ENCODE measurements at places on chromosomes 1 and 21.

DNA sequence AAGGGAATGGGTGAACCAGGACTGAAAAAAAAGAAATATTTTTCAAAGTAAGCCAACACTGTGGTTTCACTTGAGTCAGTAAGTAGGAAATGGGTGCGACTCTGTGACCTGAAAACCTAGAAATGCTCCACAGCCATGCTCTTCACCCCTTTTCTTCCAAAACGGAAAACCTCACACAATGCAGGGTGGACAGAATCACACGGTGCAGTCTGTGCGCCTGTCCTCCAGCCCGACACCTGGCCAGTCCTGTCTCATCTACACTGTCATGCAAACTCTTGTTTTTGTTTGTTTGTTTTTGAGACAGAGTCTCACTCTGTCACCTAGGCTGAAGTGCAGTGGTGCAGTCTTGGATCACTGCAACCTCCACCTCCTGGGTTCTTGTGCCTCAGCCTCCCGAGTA lies 53.3 kb downstream of the B3GALT5 start:
- DNase-seq, result no peak

GRCh38 chr1:185365951-185366350 lies 48.9 kb upstream of the IVNS1ABP start:
- no peak for DNase-seq

- DNase-seq, result no peak
Measured at GRCh38 chr1:166763318-166763717, 76.0 kb upstream of the POGK start.

DNA sequence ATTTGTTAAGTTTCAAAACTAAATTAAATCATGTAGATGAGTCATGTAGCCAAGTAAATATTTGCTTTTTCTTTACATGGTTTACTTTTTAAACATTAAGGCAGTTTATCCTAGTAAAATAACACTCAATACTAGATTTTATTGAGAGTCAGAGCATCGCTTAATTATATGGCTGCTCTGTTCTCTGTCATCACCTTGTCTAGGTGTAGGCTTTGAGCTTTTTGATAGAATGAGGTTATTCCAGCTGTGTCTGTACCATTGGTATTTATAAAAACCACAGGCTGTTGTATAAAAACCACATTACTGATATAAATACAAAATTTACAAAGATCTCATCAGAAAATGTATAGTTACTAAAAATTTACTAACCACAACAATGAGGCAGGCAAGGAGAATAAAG lies 42.5 kb upstream of the GPR52 start:
- no peak for DNase-seq

- no peak for DNase-seq
Measured at GRCh38 chr1:218948446-218948845, 225.2 kb upstream of the LYPLAL1 start.

DNA sequence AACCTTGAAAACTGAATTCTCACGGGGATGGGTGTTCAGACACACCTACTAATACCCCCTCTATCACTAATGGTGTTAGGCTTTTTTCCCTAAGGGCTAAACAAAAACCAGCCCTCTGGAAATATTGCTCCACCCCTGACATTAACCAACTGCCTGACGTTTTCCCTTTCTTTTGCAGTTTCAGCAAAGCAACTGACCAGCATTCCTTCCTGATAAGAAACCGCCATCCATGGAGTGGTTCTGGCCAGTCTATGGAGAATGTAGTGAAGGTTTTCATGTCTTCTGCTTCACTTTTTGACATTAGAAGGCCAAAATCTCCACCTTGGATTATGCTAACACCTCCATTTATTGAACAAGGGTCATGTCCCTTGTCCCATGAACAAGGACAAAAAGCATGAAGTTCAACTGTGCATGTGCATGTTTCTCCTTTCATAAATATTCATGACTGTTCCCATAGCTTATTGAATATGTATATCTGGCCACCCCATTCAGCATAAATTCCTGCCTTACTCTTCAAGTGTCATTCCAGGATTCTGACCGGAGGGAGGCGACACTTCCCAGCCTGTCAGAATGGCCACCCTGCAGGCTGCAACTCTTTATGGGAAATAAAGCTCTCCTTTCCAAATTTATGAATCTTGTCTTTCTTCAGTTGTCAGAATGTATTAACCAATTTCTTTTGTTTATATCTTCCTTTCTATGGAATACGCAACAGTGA lies 314.3 kb downstream of the HHIPL2 start:
- DNase-seq, result no peak

GRCh38 chr1:46653405-46653958 lies 14.7 kb downstream of the ATPAF1 start:
- no peak for DNase-seq

DNA sequence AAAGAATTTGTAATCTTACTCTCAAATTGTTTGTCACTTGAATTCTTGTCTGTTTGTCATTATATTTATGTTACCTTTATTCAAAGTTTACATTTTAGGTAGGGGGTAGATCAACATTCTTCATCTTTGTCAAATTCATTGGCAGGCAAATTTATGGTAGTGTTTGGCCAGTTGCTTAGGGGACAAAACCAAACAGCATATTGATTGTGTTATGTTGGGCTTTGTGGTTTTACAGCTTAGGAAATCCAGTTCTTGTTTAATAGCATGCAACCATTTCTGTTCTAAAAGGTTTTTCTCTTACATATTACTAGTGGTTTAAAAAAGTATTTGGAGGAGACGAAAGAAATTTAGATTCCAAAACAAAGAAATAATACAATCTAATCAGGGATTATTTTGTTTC lies 91.4 kb downstream of the HMCN1 start:
- DNase-seq, result no peak

DNA sequence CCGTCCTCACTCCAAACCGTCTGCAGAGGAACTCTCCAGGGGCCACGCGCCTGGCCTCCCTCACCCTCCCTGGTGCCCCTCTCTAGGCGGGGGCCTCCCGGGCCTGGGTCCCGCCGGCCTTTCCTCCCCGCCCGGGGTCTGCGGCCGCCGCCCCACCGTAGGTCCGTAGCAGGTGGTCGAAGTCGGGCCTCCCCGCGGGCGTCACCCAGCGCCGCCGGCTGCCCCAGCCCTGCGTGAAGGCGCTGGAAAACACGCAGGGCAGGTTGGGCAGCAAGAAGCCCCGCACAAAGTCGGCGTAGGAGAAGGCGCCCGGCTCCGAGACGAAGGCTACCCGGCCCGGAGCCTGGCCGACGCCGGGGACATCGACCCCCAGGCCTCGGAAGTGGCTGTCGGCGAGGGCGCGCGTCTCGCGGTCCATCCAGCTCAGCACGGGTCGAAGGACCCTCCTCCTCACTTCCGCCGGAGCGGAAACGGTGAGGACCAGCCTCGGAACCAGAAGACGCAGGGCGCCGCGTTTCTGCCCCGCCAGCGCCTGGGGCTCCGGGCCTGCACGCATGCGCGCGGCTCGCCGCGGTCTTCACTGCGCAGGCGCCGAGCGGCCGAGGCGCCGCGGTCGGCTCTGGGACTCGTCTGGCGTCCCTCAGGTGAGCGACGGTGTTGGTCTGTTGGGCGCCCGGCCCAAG lies at the start of the genes JMJD4 and SNAP47:
TSS of gene JMJD4 (minus strand) at position 447 of the 683 bp plus-strand sequence. CDS start at position 418, 29 bp downstream.
TSS of gene SNAP47 (plus strand) at position 580 of the 683 bp plus-strand sequence. CDS start 12,302 bp downstream, outside the sequence.
- peak; percentile 83 for DNase-seq

DNA sequence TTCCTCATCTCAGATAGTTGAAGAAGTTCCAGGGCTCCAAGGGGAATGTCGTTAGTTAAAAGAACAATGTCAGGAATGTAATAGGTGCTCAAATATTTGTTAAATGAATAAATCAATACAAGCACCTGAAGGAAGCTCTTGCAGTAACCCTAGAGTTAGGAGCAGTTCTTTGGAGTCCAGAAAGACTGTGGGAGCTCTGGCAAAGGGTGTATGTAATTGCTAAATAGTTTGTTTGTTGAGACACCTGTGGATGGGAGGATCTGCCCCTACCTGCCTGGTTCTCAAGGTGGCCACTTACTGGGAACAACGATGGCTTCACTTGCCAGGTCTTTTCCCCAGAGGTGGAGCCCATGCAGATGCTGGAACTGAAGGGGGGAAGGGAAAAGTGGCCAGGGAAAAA lies 27.5 kb upstream of the JUN start:
- DNase-seq, result no peak

- DNase-seq, result no peak
Measured at GRCh38 chr1:109983380-109984189, 980 bp upstream of the AHCYL1 start.

- peak; percentile 72 for DNase-seq
Measured at GRCh38 chr21:26127918-26128317, 42.7 kb downstream of the APP start.

DNA sequence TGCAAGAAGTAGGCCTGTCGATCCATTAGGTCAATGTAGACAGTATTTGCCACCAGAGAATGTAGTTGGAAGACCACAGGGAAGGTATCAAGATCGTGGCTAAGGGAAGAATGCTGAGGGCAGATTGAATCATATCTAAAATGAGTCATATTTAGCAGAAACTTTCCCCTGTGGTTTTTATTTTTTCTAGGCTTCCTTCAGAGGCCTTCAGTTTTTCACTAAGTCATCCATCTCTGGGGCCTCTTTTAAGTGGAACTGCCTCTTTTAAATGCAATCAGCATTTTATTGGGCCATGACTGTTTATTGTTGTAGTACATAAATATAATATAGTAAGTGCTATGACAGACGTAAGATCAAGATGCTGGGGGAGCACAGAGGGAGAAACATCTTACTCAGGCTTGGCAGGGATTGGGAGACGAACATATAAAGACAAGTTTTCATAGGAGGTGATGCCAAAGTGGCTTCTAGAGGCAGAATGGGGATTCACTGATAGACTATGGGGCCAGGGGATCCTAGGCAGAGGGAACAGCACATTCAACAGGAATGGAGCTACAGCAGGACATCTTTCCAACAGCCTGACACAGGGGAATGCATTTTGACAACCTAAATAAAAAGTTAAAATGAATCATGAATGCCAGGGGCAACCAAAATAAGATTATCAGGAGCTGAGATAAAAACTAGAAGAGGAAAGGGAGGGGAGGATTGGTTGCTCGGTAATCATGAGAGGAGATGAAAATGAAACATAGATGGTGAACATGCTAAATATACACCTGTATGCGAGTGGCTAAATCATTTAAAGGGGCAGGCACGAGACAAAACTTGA lies 20.1 kb downstream of the UBE2U start:
- DNase-seq, result no peak

- no peak for DNase-seq
Measured at GRCh38 chr1:239995281-239995680, 96.4 kb upstream of the FMN2 start.

- no peak for DNase-seq
Measured at GRCh38 chr1:30738715-30739559, 15.6 kb upstream of the MATN1 start.

GRCh38 chr1:29256979-29257804 lies 20.9 kb downstream of the PTPRU start:
- DNase-seq, result no peak

DNA sequence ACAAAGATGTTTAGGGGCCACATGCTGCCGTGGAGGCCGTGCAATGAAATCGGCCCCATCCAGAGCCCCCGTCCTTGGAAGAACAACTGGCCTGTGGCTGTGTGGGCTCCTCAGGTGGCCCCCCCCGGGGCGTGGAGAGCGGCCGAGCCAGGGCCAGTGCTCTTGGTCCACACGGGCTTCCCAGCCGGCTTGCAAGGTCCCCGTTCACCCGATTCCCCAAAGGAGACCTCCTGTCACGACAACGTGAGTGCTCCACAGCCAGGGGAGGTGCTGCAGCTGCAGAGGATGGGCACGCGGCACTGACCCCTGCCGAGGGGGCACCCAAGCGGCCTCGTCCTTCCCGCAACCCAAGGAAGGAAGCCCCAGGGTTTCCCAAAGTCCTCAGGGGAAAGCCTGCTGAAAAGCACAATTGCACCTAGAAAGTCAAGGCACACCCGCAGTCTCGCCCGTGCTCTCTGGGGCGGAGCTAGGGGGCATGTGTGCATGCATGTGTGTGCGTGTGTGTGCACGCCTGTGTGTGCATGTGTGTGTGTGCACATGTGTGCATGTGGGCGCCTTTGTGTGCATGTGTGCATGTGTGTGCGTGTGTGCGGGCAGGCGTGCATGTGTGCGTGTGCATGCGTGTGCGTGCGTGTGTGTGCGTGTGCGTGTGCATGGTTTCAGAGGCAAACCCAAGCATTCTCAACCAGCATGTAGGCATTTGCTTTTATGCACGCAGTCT lies 48.2 kb downstream of the SLX9 start:
- no peak for DNase-seq

- DNase-seq, result no peak
Measured at GRCh38 chr1:43851561-43852338, 81.9 kb upstream of the ARTN start.

All from pons (tissue), 1 donor.